Sigmoid colon (tissue), 7 donors: ENCODE measurements at places on chromosomes 11 and 22.

- peak; percentile 96 for DNase-seq
Observed at GRCh38 chr22:46069521-46070214, 80.7 kb upstream of the PPARA start.

- no peak for DNase-seq
Observed at GRCh38 chr11:120973501-120973900, 50.4 kb upstream of the TBCEL start.

DNA sequence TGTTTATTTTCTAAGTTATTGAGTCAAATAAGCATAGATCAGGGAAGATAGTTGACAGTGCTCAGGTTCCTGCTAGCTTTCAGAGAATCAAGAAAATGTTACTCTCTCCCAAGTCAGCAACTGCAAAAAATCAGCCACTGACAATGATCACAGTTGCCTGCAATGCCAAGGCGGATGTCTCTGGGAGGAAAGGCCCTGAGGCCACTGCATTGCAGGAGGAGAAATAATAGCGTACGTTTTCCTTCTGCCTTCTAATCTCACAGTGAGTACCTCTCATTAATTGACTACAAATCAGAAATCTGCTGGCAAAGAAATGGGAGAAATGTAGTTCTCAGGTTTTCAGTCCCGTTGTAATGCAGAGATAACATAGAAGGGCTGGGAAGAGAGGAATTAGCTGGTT is 54.0 kb upstream of the SPON1 start:
- no peak for DNase-seq

DNA sequence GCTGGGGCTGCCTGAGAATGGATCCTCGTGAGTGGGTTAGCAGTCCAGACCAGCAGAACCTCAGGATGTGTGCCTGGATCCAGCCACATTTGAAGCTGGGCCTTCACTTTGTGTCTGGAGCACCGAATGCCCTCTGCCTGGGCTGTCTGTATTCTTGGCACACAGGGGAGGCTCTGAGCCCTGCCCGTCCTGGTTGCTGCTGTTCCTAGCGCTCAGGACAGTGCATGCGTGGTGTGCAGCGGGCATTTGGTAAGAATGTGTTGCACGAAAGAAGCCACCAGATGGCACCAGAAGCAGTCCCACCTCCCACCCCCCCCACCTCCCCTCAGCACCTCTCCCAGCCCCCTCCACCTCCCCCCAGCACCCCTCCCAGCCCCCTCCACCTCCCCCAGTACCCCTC is 4.1 kb upstream of the MAPK11 start:
- no peak for DNase-seq

- DNase-seq: no peak
Observed at GRCh38 chr22:38715176-38715764, 9.5 kb downstream of the GTPBP1 start.

- DNase-seq: no peak
Observed at GRCh38 chr11:124629961-124630360, 7.3 kb downstream of the TBRG1 start.
